CD8-positive, alpha-beta T cell (primary cell): ENCODE measurements at places on chromosomes 4 and X.

DNA sequence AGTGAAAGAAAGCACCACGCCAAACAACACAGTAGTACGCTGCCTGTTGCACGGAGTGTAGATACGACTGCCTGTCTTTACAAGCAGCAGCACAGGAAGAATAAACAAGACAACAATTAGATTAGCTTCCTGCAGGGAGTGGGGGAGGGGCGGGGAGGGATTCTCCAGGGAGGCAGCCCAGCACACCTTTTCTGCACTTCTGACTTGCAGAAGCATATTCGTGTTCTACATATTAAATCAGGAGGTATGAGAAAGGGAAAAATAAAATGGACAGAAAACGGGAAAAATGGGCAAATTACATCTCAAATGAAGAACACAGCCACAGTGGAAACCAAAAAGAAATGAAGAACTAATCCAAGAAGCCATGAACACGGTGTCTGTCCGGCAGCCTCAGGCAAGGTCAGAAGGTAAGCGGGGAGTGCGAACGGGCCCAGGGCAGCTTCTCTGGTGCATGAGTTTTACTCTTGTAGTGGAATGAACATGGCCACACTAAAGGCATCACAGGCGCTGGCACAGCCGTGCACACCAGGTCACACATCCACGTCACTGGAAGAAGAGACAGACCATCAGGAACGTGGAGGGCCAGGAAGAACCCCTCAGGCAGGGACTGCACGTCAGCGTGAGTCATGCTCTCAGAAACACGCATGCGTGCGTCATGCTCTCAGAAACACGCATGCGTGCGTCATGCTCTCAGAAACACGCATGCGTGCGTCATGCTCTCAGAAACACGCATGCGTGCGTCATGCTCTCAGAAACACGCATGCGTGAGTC, 20.1 kb upstream of the ADRA2C start:
- no peak for DNase-seq

GRCh38 chr4:114791976-114792375, 193.4 kb downstream of the UGT8 start:
- DNase-seq: no peak

DNA sequence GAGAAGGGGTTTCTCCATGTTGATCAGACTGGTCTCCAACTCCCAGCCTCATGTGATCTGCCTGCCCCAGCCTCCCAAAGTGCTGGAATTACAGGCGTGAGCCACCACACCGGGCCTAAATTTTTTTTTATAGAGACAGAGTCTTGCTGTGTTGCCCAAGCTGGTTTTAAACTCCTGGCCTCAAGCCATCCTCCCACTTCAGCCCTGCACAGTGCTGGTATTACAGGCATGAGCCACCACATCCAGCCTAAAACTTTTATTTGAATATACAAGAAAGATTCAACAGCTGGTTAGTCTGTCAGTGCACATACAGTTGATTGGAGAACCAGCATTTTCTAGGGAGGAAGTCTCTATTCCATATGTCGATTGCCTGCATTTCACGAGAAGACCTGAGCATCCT, 91.2 kb downstream of the LRP2BP start:
- no peak for DNase-seq

DNA sequence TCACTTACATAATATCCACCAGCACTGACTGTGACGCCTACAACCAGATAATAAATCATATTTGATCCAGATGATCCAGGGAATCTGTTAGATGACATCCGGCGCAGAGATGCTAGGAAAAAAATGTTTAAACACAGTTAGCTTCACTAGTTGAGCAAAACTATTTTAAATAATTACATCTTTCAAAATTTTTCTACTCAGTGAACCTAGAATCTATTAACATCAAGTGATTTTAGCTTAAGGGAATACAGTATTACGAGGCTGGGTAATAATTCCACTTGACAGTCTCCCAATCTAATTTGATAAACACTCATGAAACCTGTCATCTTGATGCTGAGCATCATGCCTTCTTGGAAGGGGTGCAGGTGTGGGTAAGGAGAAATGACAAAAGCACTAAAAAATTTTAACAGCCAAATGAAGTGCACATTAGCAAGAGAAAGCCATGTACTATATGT, 4.7 kb downstream of the MGARP start:
- no peak for DNase-seq

GRCh38 chrX:71253253-71254091, 468 bp downstream of the ZMYM3 start:
- DNase-seq: peak; percentile 36

- no peak for DNase-seq
Measured at GRCh38 chrX:11531226-11531625, 134.5 kb downstream of the ARHGAP6 start.

DNA sequence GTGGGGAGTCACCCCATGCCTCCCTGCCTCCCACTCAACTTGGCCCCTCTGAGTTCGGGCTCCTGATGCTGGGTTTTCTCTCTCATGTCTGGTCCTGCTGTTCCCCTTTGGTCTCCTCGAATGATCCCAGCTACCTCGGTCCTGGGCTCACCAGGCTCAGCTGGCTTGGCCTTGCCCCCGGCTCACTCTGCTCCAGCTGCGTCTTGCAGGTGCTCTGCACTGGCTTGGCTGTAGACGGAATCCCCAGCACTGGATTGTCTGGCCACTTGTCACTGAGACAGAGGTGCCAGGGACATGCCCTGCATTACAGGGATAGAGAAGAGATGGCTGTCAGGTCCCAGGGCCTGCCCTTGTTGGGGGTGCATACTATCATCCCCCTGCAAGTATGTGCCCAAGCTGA, 41.6 kb upstream of the NYX start:
- DNase-seq: no peak

GRCh38 chrX:119686087-119686691, 6.8 kb downstream of the SEPTIN6 start:
- DNase-seq: no peak

DNA sequence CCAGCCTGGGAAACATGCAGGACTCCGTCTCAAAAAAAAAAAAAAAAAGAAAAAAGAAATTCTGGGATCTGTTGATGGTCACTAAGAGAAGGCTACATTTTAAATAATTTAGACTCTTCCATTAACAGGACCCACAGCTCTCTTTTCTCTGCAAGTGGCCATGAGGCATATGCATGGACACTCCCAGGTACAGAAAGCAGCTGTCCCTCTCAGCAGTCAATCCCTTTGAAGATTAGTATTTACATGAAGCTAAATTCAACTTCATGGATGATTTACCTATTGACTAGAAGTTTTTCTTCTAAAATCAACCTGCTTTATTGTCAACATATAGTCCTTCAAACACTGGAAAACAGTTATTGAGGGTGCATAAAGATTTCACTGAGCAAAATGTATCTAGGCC, 139.9 kb downstream of the CPEB2 start:
- no peak for DNase-seq

DNA sequence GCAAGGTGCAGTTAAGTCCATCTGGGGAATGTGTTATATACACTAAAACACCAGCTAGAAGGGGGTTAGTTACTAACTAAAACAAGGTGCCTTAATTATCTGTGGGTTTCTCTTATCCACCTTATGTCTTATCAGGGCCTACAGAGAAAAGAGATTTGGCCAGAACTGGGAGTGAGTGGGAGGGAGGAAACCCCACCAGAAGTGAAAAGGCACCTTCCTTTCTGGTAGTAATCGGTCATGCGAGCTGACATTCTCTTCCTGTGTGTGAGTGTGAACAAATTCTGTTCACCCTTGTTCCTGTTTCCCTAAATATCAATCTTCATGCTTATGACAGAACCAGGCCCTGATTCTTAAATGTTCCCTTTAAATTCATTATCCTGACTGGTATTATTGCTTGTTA, 43.5 kb downstream of the SRPX2 start:
- no peak for DNase-seq

DNA sequence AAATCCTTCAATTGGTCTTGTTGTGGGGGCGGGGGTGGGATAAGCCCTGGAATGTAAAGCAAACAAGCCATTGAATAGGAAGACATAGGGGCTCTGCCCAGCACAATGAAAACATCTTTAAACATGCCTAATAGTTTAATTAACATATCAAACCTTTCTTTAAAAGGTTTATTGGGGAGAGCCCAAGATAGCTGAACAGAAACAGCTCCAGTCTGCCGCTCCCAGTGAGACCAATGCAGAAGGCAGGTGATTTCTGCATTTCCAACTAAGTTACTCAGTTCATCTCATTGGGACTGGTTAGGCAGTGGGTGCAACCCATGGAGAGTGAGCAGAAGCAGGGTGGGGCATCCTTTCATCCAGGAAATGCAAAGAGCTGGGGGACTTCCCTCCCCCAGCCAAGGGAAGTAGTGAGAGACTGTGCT, 327.2 kb upstream of the CNKSR2 start:
- DNase-seq: no peak

DNA sequence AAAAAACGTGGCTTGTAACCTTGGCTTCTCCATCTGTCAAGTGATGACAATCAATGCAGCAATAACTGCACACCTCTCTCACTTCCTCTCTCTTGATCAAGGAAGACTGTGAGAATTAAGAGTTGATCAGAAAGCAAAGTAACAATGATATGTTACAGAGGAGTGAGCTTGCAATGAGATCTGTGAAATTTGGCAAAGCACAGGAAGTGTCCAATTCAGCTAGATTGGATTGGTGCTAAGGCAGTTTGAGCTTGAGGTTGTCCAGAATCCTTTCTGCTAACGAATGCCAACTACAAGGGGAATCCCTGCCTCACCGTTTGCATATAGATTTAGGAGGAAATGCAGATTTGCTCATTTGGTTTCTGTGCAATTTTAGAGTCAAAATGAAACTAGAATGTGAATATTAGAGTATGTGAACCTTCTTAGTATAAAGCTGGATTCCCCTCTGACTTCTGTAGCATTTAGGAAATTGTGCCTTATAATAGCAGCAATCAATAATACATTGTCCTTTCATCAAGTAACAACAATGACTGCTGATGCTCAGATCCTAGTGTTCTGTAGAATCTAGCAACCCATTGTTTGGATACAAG, 346.4 kb downstream of the PTTG2 start:
- peak; percentile 58 for DNase-seq

DNA sequence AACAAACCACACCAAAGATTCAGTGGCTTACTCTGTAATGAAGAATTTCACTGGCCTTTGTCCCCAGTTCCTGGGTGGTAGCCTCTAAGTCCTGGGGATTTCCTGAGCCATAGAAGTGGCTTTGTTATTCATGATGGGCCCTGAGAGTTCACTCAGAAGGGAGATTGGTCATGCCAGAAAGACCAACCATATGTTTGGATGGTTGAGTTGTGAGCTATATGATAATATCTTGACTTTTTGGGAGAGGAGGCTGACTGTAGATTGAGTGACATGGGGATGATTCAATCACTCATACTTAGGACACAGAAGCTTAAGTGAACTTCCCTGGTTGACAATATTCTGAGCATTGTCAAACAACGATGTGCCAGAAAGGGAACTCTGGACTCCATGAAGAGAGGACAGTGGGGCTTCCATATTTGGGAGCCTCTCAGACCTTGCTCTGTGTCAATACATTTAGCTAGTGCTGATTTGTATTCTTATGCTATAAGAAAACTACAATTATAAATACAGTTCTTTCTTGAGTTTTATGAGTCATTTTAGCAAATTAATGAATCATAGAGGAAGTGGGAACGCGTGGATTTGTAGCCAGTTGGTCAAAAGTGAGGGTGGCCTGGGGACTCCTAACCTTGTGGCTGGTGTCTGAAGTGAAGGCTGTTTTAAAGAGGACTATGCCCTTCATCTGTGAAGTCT, 392.0 kb downstream of the GBA3 start:
- DNase-seq: no peak

GRCh38 chr4:175326796-175327195, 408.6 kb downstream of the ADAM29 start:
- no peak for DNase-seq

DNA sequence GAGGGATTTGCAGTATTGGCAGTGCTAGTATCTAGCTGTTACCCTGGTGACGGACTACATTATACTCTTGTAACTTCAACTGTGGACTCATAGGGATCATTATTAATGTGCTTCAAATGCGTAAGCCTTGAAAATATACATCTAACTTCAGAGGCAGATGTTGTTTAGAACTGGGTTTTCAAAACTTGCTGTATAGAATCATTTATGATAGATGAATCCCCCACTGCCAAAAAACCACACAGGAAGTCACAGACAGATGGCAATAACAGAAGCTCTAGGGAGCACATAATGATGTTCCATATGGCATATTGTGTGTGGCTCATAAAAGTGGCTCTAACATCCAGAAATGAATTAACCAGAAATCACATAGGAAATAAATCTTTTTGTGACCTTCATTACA, 62.3 kb upstream of the RELL1 start:
- no peak for DNase-seq

DNA sequence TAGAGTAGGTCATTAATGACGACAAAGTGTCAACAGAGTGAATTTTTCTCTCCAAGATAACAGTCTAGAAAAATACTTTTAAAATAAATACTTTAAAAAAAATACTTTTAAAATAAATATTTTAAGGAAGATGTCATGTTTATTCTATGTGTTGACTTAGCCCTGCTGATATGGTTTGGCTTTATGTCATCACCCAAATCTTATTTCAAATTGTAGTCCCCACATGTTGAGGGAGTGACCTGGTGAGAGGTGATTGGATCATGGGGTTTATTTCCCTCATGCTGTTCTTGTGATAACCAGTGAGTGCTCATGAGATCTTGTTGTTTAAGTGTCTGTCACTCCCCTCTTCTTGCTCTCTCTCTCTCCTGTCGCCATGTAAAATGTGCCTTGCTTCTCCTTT, 754.9 kb upstream of the SLIT2 start:
- DNase-seq: no peak

DNA sequence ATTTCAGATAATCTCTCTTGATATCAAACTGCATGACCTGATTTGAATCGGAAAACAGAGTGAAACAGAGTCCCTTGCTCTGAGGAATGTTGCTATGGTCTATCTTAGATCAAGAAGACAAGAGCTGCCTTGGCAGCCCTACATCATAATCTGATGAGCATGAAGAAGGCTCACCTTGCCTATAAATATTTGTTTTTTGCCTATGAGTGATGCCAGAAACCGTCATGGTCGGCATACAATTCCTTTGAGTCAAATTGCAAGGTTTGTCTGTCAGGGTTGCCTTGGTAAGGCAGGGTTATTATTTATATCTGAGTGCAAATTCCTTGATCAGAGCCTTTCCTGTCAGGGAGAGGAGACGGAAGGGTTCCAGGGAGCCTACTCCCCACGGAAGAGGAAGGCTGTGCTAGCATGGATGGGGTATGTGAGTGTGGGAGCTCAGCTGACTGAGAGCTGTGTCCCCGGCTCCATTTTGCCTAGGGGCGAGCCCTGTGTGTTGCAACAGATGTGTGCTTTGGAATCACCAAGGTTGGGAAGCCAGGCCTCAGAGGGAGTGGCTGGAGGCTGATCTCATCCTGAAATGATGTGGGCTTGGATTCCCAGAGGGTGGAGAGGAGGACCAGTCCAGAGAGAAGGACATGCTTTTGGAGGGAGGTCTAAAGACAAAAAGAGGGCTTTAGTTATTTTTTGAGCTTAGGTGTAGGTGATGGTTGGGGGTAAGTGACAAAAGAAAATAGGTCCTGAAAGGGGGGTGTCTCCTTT, 43.6 kb downstream of the RTL9 start:
- no peak for DNase-seq

DNA sequence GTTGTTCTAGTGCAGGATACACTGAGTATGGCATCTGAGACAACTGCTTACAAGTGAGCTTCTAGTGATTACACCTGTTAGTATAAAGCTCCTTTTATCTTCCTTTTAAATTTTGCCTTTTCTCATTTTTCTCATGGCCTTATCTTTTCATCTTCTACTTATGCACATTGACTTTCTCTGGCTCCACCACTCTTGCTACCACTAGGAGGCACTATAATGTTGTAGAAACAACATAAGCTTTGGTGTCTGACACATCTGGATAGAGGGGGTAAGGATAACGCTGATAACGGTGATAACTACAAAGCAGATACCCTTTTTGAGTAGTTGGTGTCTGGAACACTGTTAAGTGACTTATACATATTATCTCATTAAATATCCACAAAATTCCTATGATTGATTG, 187.4 kb upstream of the TEX13C start:
- no peak for DNase-seq
